Fibroblast of the aortic adventitia (primary cell): ENCODE measurements at places on chromosomes 3 and 15. TPM values are rescaled to one million over a fixed set of nuclear protein-coding genes. Genes with fewer than 3 reads are reported as not detected.

VEPH1 gene
- total RNA-seq: 27.4 and 152 TPM in 2 replicates

TMEM212 gene
- not detected in 2 replicates for total RNA-seq

- DNase-seq: no peak
Measured at GRCh38 chr3:55622116-55622515, 135.0 kb upstream of the WNT5A start.

GRCh38 chr3:194761384-194761783 lies 75.7 kb downstream of the FAM43A start:
- no peak for DNase-seq

DNA sequence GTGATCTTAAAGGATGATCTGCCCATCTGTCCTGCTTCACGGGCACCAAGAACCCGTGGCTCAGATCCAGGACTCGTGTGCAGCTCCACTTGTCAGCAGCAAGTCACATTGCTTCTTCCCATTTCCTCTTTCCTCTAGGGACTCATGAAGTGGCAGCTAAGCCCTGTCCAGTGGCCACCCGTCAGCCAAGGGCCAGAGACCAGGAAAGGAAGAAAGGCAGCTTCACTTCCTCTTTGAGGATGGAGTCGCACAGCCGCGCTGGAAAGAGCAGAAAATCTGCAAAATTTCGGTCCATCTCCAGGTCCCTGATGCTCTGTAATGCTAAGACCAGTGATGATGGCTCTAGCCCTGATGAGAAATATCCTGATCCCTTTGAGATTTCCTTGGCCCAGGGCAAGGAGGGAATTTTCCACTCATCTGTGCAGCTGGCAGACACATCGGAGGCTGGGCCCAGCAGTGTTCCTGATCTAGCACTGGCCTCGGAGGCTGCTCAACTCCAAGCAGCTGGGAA lies 28.5 kb downstream of the IL16 start:
- DNase-seq: peak; percentile 16

GRCh38 chr3:13197795-13198194 lies 124.6 kb upstream of the IQSEC1 start:
- DNase-seq: no peak

DNA sequence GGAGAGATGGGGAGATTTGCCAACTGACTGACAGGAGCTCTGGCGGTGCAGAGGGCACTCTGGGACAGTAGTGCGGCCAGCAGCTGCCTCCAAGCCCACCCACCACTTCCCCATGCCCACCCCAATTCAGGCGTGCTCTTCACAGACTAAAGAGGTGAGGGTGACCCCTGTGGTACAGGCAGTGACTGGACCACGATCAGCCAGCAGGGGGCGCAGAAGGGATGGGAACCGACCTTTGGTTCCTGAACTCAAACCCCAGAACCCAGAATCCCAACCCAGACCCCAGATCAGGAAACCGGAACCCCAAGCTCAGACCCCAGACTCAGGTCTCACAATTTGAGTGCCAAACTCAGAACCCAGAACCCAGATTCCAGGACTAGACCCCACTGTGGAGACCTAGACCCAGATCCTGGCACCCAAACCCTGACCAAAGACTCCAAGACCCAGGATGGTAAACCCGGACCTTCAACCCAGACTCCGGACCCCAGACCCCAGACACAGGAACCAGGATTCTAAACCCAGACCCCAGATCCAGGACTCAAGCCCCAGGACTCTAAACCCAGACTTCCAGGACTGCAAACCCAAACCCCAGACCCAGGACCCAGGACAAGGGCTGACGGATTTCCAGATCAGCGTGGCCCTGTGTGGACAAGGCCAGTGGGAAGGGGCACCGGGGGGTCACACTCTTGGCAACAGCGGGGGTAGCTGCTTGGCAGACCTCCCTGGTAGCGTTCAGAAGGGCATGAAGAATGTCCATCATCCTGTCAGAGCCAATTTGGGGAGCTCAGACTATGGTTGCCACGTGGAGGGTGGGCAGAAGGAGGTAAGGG lies 3.7 kb upstream of the MYL3 start:
- DNase-seq: peak; percentile 50
